Heart left ventricle (tissue), 16 donors: ENCODE measurements at places on chromosomes 1 and 21. TPM values are rescaled to one million over a fixed set of nuclear protein-coding genes. Genes with fewer than 3 reads are reported as not detected.
A peak's percentile ranks its signal among the peaks of the same experiment; 100 is the strongest.

GRCh38 chr1:245541369-245541768 is 386.6 kb downstream of the KIF26B start:
- no peak for DNase-seq
- no peak overlapping the region for H3K4me3 ChIP-seq
- no peaks in the 10 kb centered on the region for H3K4me1 ChIP-seq
- no peak overlapping the region for H3K27ac ChIP-seq

DNA sequence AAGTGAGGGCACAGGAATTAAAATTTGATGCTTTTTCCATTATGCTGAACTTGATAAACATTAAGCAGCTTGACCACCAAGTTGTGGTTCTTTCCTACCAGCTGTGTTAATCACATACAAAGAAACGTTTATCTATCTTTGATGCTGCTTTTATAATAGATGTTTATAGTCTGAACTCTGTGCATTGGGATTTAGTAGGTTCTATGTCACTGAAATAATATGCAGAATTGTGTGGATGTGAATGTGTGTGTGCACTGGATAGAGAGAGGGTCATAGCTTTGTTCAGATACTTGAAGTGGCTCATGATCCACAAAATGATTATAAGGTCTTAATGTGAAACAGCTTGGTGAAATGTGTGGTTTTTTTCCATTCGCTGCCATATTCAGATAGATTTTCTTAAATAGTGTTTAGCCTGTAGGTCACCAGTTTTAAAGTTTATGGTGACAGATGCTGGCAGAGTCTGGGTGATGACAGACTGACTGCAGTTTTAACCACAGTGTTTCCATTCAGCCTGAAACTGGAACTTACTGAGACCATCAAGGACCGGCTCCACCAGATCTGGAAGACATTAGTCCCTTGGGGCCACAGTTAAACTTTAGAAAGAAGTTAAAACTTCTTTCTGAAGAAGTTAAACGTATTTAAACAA is 10.2 kb downstream of the DDI2 start:
- no peak overlapping the region for H3K27ac ChIP-seq
- H3K4me1 ChIP-seq = peaks cover 5% of the 10 kb centered on the region

DNA sequence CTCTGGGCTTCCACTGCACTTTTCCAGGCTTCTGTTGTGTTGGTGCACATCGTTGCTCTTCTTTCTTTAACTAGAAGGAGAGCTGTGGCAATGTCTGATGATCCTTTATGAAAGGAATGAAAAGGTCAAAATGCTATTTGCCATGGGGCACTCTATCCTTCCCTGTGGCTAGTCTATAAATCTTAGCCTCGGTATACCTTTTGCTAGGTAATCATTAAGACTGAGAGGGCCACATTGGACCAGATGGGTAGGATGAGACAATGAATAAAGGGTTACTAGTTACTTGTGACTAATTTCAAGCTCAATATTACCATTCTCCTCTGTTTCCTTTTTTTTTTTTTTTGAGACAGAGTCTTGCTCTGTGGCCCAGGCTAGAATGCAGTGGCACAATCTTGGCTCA is 89.4 kb upstream of the C1orf87 start:
- no peak for DNase-seq
- H3K27ac ChIP-seq = no peak overlapping the region
- no peaks in the 10 kb centered on the region for H3K27me3 ChIP-seq
- H3K36me3 ChIP-seq = no peaks in the 10 kb centered on the region

DNA sequence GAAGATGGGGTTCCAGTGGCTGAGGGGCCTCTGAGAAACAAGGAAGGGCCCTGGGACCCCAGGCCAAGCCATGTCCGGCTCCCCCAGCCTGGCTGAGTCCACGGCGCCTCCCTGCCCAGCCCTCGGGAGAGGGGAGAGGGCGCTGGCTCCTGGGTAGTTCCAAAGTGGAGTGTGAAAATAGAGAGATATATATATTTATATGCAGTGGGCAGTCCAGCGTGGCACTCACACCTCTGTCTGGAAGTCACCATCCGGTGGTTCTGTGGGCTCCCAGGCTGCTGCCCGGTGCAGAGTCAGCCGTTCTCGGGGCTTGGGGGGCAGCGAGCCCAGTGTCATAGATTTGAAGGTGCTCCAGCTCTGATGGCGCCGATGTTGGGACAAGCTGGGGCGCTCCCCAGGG is 23.4 kb upstream of the COL16A1 start:
- H3K4me1 ChIP-seq = no peaks in the 10 kb centered on the region
- no peak overlapping the region for H3K27ac ChIP-seq
- no peaks in the 10 kb centered on the region for H3K27me3 ChIP-seq
- DNase-seq = no peak

OR2T2 gene
- total RNA-seq = not detected

LCE1A gene
- not detected for total RNA-seq

- H3K4me1 ChIP-seq = no peaks in the 10 kb centered on the region
- DNase-seq = no peak
- H3K27ac ChIP-seq = no peak overlapping the region
- no peak overlapping the region for H3K4me3 ChIP-seq
Measured at GRCh38 chr1:63405021-63405420, 37.6 kb downstream of the ALG6 start.

GRCh38 chr1:110012100-110012780 is 22.2 kb upstream of the STRIP1 start:
- peaks cover 85% of the 10 kb centered on the region for H3K36me3 ChIP-seq
- no peak overlapping the region for H3K27ac ChIP-seq
- DNase-seq = no peak
- H3K4me1 ChIP-seq = peaks cover 16% of the 10 kb centered on the region
- no peaks in the 10 kb centered on the region for H3K27me3 ChIP-seq

CD247 gene
- total RNA-seq = 7.6 TPM

DNA sequence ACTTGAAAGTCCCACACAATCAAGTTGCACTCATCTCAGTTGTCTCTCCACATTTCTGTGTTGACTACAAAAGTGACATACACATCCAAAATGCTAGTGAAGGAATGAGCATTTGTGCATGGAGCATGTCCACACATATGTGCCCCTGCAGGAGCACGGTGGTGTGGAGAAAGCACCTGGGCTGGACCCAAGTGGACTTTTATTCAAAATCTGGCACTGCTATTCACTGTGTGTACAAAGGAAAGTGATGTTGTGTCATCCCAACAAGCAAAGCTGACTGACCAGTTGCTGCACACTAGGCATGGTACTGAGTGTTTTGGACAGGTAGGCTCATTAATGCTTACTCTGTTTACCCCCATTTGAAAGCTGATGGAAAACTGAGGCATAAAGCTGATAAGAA is 19.3 kb downstream of the CEP104 start:
- no peak overlapping the region for H3K4me3 ChIP-seq
- H3K27me3 ChIP-seq = no peaks in the 10 kb centered on the region
- H3K4me1 ChIP-seq = peaks cover 3% of the 10 kb centered on the region
- H3K27ac ChIP-seq = no peak overlapping the region
- DNase-seq = no peak

UBE2Q1 gene
- total RNA-seq = 55.7 TPM

GRCh38 chr21:28410256-28410655 is 582.4 kb downstream of the LTN1 start:
- no peaks in the 10 kb centered on the region for H3K4me1 ChIP-seq
- H3K36me3 ChIP-seq = no peaks in the 10 kb centered on the region
- H3K4me3 ChIP-seq = no peak overlapping the region
- no peaks in the 10 kb centered on the region for H3K27me3 ChIP-seq

ASB17 gene
- total RNA-seq = not detected

DNA sequence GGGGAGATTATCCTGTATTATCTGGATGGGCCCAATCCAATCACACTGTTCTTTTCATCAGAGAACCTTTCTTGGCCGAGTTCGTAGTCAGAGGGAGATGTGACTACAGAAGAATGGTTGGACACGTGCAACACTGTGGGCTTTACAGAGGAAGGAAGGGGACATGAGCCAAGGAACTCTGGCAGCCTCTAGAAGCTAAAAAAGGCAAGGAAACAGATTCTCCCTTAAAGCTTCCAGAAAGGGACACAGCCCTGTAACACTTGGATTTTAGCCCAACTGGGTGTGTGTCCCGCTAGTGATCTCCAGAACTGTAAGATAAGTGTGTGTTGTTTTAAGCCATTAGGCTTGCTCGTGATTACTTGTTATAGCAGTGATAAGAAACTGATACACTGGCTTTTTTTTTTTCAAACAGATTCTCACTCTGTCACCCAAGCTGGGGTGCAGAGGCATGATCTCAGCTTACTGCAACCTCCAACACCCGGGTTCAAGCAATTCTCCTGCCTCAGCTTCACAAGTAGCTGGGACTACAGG is 53.9 kb upstream of the FBXO28 start:
- H3K27me3 ChIP-seq = no peaks in the 10 kb centered on the region
- H3K36me3 ChIP-seq = no peaks in the 10 kb centered on the region
- H3K4me3 ChIP-seq = no peak overlapping the region
- no peak overlapping the region for H3K27ac ChIP-seq
- no peaks in the 10 kb centered on the region for H3K4me1 ChIP-seq

DNA sequence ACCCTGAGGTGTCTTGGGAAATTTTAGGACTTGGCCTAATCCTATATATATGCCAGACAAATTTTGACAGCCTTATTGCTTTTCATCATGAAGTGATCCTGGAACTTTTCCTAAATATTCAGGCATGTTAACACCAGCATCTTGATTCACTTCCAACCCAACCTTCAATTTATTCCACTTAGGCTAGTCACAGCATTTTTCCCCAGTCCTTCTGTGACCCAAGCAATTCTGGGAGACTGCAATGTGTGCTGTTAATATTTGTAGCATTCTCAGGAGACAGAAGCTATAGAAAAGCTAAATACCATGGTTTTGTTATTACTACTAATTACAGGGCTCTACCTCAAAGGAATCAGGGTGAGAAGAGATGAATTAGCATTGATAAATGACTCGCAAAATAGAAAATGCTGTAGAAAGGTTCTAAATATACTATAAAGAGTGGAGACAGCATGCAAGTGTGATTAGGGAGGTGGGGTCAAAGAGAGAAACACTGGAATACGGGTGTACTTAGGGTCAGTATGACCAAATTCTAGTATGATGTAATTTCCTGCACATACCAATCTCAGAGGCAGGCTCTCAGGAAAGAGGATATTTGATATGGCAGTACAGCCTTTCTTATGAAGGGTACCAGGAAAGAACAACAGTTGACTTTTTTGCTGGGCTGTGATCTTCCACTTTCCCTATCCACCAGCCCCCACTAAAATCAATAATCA is 29.1 kb downstream of the PRRX1 start:
- H3K4me3 ChIP-seq = no peak overlapping the region
- H3K27me3 ChIP-seq = no peaks in the 10 kb centered on the region
- H3K4me1 ChIP-seq = peaks cover 3% of the 10 kb centered on the region
- no peaks in the 10 kb centered on the region for H3K36me3 ChIP-seq
- H3K27ac ChIP-seq = peak overlapping the region; percentile 45

- no peak overlapping the region for H3K4me3 ChIP-seq
- no peaks in the 10 kb centered on the region for H3K4me1 ChIP-seq
- peaks cover 9% of the 10 kb centered on the region for H3K36me3 ChIP-seq
- no peaks in the 10 kb centered on the region for H3K27me3 ChIP-seq
Measured at GRCh38 chr1:117892512-117892911, 36.9 kb downstream of the GDAP2 start.

DNA sequence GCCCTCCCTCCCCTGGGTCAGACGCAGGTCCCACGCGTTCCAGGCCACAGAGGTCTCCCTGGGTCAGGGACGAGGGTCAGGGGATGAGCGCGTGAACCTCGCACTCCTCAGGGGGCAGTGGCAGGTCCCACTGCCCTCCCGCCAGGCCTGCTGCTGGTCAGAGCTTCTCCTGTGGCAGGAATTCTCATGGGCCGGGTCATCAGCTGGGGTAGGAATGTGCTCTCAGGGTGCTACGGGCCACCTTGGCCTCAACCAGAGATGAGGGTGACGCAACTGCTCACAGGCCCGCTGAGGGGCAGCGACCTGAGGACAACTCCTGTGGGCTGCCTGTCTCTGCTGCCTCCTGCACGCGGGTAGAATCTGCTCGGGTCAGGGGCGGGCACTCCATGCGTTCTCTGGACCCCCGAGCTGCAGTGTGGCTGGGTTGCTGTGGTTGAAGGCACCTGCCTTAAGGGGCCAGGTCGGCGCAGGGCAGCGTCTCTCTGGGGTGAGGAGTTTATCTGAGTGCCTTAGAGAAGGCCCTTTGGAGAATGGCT is 128.8 kb downstream of the PRDM16 start:
- H3K27me3 ChIP-seq = no peaks in the 10 kb centered on the region
- no peak overlapping the region for H3K4me3 ChIP-seq
- peaks cover 29% of the 10 kb centered on the region for H3K4me1 ChIP-seq
- no peak for DNase-seq
- no peaks in the 10 kb centered on the region for H3K36me3 ChIP-seq
- H3K27ac ChIP-seq = peak overlapping the region; percentile 84

DNA sequence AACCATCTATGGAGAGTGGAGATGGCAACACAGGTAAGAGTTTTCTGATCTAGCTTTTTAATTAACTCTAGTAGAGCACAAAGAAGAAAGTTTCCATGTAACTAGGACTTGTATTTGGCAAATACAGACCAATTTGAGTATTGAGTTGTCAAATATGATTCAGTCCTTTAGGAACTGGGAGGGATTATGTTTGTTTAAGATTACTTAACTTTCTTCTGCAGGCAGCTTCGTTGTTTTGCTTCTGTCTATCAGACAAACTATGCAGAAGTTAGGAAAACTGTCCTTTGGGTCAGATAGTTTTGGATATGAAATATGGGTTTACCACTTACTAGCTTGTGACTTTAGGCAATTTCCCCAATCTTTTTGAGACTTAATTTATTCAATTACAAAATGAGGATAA is 111.8 kb downstream of the POU2F1 start:
- H3K4me3 ChIP-seq = no peak overlapping the region
- H3K27ac ChIP-seq = no peak overlapping the region
- H3K4me1 ChIP-seq = peaks cover 13% of the 10 kb centered on the region
